ENCODE measurements at places on chromosomes 2 and 18. TPM values are rescaled to one million over a fixed set of nuclear protein-coding genes. Genes with fewer than 3 reads are reported as not detected.

- DNase-seq = no peak
Observed at GRCh38 chr2:12261986-12262680, 454.6 kb upstream of the TRIB2 start.

GRCh38 chr18:7755753-7756475 is 188.8 kb downstream of the PTPRM start:
- no peak for DNase-seq

GRCh38 chr2:29117636-29118303 is 2.6 kb downstream of the CLIP4 start:
- no peak for DNase-seq

GRCh38 chr2:203578759-203579643 is 43.9 kb upstream of the RAPH1 start:
- no peak for DNase-seq

DNA sequence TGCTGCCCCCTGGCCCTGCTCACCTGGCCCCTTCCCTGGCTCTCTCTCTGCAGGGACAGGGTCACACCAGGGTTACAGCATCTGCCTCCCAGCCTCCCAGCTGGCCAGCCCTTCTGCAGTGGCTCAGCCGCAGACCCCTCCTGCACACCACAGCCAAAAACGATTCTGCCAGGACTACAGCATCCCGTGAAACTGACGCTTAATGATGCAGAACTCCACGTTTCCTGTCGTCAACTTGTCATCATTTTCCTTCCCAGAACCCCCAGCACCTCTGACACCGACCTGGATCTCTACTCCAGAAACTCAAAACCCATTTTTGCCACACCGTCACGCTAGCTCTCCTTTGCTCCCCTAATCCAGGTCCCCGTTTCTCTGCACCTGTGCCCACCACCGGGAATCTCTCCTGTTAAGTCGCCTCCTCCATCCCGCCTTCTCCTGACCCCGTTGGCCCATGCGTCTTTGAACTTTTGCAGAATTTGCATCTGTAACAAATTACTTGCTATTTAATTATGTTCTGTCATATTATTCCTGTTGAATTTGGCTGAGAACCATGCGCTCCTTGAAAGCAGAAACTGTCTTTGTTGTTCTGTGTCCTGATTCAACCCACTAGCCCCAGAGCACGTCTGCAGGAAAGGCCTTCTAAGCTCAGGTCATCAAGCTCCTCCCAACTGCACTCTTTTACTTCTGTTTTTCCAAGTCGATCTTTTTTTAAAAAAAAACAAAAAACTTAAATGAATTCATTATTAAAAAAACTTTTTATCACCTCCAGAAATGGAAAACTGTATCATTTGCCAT is 173.2 kb upstream of the COPS8 start:
- DNase-seq = no peak

DNA sequence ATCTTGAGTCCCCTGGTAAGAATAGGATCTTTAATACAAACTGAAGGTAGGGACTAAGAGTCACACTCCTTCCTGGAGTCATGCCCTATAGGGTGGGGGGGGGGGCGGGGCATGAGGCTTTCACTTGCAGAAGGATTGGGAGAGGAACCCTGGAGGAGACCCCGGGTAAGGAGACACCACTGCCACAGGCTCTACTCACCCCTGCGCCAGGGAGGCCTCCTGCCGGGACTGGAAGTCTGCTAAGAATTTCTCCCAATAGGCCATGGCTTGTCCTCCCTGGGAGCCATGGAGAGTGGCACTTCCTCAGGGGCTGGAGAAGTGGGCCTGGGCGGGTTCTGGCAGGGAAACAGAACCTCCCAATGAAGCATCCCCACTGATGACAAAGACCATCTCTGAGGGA is 645.3 kb upstream of the RAB6C start:
- no peak for DNase-seq

DNA sequence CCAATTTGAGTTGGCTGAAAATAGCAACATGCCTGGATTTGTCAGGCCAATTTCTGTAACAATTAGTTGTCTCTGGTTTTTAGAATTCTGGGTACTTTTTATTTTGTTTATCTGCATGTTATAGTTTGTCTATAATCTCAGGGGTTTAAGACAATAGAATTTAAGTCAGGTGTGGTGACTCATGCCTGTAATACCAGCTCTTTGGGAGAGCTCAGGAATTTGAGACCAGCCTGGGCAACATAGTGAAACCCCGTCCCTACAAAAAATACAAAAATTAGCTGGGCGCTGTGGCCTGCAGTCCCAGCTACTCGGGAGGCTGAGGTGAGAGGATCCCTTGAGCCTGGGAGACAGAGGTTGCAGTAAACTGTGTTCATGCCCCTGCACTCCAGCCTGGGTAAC is 114.4 kb upstream of the GLS start:
- DNase-seq = no peak

DNA sequence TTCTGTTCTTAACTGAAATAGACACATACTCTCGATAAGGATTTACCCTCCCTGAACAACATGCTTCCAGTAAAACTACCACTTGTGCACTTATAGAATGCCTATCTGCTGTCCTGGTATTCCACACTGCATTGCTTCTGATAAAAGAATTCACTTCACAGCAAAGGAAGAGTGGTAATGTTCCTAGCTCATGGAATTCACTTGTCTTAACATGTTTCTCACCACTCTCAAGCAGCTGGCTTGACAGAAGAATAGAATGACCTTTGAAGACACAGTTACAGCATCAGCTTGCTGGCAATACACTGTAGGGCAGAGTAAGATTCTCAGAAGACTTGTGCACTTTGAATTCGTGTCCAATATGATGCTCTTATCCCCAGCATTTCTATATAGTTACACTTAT is 524.1 kb upstream of the CNTNAP5 start:
- no peak for DNase-seq

DNA sequence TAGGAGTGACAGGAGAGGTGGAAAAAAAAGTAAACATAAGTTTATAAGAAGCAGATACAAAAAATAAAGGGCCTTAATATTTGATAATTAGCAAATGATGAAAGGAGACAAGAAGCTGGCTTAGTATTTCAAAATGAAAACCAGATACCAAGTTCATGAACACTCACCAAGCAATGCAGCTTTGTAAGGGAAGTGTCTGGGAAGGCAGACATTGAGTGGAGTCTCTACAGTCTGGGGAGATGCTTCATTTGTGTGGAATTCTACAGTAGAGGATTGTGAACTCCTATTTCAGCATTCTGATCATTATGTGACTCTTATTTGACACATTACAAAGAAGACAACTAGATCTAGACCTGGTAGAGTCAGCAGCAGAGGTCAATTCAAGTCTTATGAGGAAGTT is 1072.7 kb downstream of the DSC3 start:
- DNase-seq = no peak

DNA sequence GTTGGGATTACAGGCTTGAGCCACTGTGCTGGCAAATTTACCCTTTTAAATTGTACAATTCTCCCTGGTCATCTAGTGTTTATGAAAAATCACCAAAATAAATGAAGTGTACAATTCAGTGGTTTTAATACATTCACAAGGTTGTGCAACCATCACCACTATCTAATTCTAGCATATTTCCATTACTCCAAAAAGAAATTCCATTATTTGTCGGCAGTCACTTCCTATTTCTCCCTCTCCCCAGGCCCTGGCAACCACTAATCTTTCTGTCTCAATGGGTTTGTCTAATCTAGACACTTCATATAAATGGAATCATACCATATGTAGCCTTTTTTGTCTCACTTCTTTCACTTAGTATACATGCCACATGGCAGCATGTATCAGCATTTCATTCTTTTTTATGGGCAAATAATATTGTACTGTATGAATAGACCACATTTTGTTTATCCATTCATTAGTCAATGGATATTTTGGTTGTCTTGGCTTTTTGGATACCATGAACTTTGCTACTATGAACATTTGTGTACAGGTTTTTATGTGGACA is 12.6 kb upstream of the POLE4 start:
- no peak for DNase-seq

DNA sequence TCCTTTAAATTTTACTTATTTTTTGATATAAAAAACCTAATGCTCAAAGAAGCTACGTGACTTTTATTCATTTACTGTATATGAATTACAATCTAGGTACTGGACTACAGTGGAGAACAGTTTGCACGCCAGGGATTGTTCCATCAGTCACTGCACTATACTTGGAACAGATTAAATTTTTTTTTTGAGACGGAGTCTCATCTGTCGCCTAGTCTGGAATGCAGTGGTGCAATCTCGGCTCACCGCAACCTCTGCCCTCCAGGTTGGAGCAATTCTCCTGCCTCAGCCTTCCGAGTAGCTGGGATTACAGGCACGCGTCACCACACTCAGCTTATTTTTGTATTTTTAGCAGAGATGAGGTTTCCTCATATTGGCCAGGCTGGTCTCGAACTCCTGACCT is 330.0 kb upstream of the SLC14A2 start:
- DNase-seq = no peak

DNA sequence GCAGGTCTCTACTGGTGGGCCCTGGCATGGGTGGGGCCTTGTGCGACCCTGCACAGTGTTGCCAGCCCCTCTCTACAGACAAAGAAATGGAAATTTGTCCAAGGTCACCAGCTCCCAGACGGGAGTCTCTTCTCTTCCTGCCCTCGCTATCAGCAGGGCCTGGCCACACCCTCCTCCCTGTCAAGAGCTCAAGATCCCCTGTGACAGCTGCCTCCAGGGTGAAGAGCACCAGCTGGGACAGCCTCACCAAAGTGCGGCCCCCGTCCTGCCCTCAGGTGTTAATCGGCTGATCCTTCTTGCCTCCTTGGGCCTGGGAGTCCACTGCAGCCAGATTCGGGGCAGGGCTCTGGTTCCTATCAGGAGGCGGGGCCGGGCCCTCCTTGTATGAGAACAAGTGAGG is 259.1 kb downstream of the TWIST2 start:
- no peak for DNase-seq

DNA sequence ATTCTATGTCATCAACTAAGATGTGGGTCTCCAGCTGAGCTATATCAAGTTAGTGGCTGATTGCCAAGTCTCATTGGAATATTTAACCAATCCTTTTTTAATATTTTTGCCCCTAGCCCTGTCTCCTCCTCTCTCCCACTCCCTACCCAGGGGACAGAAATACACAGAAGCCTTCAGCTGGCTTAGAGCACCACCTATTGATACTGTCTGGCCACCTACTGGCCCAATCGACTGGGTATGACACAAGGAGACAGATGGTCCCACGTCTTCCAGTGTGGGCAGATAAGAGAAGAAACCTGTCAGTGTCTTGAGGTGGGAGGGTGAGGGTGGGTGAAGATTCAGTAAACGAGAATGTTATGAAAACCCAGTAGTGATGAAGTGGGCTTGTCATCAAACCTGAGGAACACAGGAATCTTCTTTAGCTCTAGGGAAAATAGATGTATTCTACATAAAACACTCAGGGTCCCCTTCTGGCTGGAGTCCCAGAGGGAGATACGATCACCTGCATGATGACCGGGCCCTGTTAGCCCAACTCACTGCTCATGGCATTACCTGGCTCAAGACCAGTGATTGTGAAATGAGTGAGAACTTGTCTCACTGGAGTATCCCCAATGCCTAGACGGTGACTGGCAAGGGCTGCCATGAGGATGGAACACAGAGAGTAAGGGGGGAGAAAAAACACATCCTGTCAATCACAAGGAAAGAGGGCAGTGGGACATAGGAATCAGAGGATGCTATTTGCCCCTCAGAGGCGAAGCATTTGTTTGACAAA is 26.7 kb downstream of the POLR1A start:
- peak; percentile 44 for DNase-seq

- DNase-seq = no peak
Observed at GRCh38 chr2:105125428-105125827, 87.6 kb downstream of the MRPS9 start.

- DNase-seq = no peak
Observed at GRCh38 chr18:54867131-54867530, 38.9 kb downstream of the RAB27B start.

- DNase-seq = no peak
Observed at GRCh38 chr2:25098670-25099486, 57.0 kb downstream of the EFR3B start.

- no peak for DNase-seq
Observed at GRCh38 chr2:191691016-191691735, 13.2 kb downstream of the NABP1 start.

GRCh38 chr2:170122883-170123547 is 54.9 kb upstream of the MYO3B start:
- DNase-seq = no peak

DNA sequence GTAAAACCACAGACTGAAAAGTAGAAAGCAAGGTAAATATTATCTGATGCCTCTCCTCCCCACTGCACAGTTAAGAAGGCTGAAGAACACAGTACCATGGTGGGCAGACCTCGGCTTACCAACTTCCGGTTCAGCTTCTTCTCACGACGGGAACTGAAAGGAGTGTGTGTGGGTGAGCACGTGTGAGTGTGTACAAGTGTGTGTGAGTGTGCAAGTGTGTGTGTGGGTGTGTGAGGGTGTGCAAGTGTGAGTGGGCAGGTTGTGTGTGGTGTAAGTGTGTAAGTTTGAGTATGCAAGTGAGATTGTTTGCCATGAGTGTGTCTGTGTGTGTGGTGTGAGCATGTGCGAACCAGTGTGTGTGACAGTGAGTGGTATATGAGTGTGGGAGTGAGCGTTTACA is 103.5 kb downstream of the ADD2 start:
- DNase-seq = no peak

GRCh38 chr18:32760391-32760790 is 12.4 kb downstream of the KLHL14 start:
- no peak for DNase-seq

GRCh38 chr18:58556331-58557007 is 72.4 kb downstream of the ALPK2 start:
- no peak for DNase-seq

DNA sequence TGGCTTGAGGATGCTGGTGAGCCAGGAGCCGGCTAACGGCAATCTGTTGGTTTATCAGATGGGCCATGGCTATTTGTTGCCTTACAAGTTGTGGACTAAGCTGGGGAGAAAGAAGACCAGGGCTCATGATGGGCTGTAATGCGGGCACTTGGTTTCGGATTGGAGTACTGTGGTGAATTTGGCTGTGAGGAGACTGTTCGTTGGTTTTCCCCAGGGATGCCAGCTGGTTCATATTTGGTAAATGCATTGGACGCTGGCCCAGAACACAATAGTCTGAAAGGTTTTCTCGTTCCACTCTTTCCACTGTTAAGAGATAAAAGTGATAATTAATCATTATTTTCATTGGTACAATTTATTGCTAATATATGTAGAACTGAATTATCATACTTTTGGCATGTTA is 108.9 kb downstream of the SATB2 start:
- no peak for DNase-seq

Gene ZNF385B
- total RNA-seq = 18.4 TPM

Gene HJURP
- total RNA-seq = 1.9 TPM

Gene QPCT
- 5.9 TPM for total RNA-seq

Gene B3GNT7
- total RNA-seq = 1.2 TPM

Gene OSR1
- 4.4 TPM for total RNA-seq

Gene LYPD1
- total RNA-seq = 17.8 TPM

Gene TMEM178A
- total RNA-seq = 25.1 TPM

Gene CAPN14
- total RNA-seq = 1.4 TPM

Gene AMMECR1L
- 13.6 TPM for total RNA-seq

Gene SP140
- 1.1 TPM for total RNA-seq

Gene LAMA1
- 15.1 TPM for total RNA-seq

Gene SLC35F6
- 17.3 TPM for total RNA-seq

Gene CFAP221
- 5.6 TPM for total RNA-seq

Gene CLEC4F
- total RNA-seq = not detected
